ENCODE measurements at places on chromosomes 16 and 17.

- DNase-seq, result no peak
These were observed 13.3 kb downstream of the EIF4A3 start for GRCh38 chr17:80133626-80133970.

GRCh38 chr17:80527016-80527645 is 17.5 kb upstream of the RPTOR start:
- DNase-seq, result no peak

GRCh38 chr17:75571197-75571884 is 16.3 kb upstream of the MYO15B start:
- peak; percentile 9 for DNase-seq

GRCh38 chr17:33954597-33954996 is 300.5 kb upstream of the CCL2 start:
- DNase-seq, result no peak

DNA sequence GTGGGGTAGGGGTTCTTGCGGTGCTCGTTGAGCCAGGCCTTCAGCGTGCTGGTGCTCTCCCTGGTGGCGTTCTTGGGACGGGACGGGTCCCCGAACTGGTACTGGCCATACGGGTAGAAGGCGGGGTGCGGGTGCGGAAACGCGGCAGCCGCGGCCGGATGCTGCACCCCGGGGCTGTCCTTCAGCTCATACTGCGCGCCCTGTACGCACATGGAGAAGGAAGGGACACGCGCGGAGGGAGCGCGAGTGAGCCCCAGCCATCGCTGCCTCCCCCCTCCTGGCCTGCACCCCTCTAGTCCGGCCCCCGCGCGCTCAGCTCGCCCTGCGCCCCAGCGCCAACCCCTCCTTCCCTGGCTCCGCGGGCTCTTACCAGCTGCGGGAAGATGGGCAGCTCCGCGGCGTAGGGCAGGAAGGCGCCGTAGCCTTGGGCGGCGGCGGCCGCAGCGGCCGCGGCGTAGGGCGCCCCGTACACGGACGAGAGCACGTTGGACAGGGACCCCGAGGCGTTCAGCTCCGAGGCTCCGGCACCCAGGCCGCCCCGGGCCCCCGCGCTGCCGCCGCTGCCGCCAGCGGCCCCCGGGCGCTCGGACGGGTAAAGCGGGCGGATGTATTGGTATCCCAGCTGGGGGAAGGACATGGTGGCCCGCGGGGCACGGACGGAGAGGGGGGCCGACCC is 1.0 kb downstream of the IRX3 start:
- no peak for DNase-seq

GRCh38 chr17:10612957-10613744 is 44.0 kb downstream of the MYH3 start:
- no peak for DNase-seq

All from CD4-positive, alpha-beta T cell treated with Interleukin-15 for 4 hours (primary cell).